ENCODE measurements at places on chromosomes 2 and 18.

- no peak for DNase-seq
Measured at GRCh38 chr2:231093933-231094332, 30.9 kb downstream of the HTR2B start.

DNA sequence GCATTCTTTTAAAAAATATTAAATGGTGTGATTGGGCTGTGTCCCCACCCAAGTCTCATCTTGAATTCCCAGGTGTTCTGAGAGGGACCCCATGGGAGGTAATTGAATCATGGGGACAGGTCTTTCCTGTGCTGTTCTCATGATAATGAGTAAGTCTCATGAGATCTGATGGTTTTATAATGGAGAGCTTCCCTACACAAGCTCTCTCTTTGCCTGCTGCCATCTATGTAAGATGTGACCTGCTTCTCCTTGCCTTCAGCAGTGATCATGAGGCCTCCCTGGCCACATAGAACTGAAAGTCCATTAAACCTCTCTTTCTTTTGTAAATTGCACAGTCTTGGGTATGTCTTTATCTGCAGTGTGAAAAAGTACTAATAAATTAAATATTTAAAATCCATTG lies 10.3 kb downstream of the PPM1B start:
- DNase-seq, result no peak

DNA sequence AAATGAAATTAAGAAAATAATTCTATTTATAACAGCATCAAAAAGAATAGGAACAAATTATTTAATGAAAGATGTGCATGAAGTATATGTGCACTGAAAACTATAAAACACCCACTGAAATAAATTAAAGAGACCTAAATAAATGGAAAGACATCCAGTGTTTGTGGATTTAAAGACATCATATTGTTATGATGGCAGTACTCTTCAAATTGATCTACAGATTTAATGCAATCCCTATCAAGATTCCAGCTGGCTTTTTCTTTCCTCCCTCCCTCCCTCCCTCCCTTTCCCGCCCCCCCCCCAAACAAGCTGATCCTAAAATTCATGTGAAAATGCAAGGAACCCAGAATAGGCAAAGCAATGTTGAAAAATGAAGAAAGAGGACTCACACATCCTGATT lies 83.5 kb upstream of the ZFP36L2 start:
- no peak for DNase-seq

- no peak for DNase-seq
Measured at GRCh38 chr18:80191264-80191663, 56.0 kb downstream of the PARD6G start.

DNA sequence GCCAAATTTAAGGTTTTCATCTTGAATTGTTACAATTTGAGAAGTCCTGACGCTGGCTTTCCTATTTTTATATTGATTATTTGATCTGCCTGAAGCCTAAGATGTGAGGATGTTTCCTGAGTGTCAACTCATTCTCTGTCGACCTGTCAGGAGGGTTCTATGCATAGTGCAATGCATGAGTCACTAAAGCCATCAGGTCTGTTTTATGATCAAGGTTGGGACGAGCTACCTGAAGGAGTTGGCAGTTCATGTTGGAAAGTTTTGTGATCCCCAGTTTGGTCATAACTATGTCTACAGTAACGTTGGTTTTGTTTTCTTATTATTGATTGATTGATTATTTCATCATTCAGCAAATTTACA lies 71.2 kb downstream of the NABP1 start:
- no peak for DNase-seq

- DNase-seq, result no peak
Measured at GRCh38 chr18:48884771-48885170, 66.0 kb downstream of the SMAD7 start.

DNA sequence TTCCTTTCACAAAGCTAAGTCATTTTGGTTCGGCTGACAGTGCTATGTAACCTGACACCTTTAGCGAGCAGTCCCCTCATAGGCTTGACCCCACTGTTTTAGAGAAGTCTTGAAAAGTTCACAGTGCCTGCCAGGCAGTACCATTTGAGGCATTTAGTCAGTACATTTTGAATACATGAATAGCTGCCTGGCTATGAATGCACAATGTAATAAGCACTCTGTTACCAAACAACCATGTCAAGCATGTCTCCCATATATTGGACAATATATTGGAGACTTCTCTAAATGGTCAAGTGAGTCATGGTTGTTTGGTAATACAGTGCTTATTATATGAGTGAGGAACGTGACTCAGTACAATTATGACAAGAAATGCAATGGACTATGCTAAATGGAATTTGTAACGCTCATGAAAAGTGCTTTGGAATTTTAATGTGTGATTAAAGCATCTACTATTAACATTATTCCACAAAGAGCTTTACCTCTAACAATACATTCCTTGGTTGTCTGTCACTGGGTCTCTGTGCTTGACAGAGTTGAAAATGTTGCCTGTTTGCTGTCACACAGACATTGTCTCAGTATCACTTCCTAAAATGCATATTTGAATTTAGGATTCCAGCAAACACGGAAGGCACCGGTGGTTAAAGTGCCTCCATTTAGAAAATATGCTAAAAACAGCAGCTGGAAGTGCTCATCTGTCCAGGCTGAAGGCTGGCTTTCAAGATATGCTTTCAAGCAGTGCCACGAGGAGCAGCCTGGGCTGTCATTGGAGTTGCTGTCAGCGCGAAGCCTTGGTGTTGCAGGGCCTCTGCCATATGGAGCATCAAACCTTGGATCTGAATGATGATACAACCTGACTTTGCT lies 458.6 kb downstream of the FBXO15 start:
- DNase-seq, result no peak

GRCh38 chr2:214277880-214278279 lies 133.0 kb upstream of the VWC2L start:
- no peak for DNase-seq

- DNase-seq, result no peak
Measured at GRCh38 chr18:63775166-63775730, at the start of gene SERPINB7. Gene SERPINB7 (plus strand): TSS chr18:63775418. CDS start chr18:63782373, 6,955 bp downstream.

DNA sequence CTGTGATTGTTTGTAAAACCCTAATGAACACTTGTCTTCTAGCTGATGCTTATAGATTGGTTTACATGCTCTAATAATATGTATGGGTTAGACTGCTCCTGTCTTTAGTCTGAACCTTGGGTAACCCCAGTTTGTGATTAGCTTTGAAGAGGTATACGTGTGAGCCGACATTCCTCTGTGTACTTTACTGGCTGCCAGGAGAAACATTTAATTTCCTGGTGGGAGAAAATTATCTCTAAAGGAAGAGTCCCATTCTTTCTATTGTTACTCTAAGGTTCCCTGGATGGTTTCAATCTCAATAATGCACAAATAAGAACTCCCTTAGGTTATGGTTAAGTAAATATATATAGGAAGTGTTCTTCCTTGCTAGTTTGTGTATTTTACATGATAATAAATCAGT lies 143.6 kb upstream of the ZSWIM2 start:
- DNase-seq, result no peak

GRCh38 chr2:220269367-220269766 lies 641.9 kb downstream of the SLC4A3 start:
- DNase-seq, result no peak

- DNase-seq, result no peak
Measured at GRCh38 chr2:187819624-187820023, 265.4 kb upstream of the TFPI start.

- no peak for DNase-seq
Measured at GRCh38 chr18:74804677-74805076, 207.0 kb downstream of the ZNF407 start.

- DNase-seq, result no peak
Measured at GRCh38 chr2:81266106-81266505, 961.6 kb upstream of the LRRTM1 start.

DNA sequence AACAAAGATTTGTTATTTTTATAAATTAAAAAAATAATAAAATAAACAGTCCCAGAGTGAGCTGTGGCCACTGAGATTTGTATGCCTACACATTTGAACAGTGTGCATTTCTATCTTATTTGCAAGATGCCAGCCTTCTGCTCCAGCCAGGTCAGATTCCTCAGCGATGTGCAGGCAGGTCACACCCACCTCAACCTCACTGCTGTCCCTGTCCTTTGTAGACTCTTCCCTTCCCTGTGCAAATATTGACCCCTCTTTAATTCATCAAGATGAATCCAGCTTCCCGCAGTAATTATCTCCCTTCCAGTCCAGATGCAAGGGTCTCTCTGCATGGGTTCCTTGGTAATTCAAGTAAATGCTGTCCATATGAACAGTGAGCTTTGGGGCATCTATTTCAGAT lies 256.2 kb downstream of the PIEZO2 start:
- no peak for DNase-seq

DNA sequence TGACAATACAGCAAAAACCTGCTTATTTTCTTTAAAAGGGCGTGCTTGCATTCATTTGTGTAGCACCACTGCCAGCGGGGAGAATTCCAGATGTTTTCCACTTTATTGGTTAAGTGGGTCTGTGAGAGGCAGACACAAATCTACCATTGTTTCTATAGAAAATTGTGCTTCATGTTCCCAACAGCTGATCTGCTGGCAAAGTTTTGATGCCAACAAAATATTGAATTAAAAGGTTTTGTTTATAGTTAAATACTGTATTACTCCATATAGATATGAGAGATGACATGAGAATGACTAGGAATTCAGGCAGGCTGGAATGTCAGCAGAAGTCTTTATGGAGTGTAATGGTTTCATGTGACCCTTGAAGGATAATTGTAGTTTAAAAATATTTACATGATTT lies 182.7 kb downstream of the MC4R start:
- no peak for DNase-seq

- no peak for DNase-seq
Measured at GRCh38 chr2:64586054-64586453, 61.9 kb downstream of the AFTPH start.

DNA sequence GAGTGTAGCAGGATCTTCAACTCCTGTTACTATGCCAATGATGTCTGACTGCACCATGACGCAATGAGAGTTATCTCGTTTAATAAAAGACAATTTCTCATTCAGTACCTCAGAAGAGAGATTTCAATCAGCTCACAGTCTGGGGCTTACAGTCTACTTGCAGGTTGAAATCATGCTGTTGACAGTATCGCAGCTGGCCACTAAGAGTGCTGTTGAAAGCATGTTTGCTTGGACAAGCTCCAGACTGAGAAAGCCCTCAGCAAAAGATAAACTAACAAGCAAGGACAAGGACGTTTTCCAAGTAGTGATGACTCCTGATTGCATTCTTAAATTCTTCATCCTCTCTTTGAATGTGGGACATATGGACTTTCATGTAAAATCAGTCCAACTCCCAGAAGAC lies 145.2 kb upstream of the SYT4 start:
- DNase-seq, result no peak

DNA sequence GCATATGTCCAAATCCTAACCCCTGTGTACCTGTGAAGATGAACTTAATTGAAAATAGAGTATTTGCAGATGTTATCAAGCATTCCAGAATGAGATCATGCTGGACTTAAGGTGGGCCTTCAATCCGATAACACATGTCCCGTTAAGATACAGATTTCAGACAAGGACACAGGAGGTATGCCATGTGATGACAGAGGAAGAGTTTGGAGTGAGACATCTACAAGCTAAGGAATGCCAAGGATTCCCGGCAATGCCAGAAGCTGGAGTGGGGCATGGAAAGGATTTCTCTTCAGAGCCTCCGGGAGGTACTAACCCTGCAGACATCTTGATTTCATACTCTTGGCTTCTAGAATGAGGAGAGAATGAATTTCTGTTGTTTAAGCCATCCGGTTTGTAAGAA lies 231.7 kb downstream of the ALK start:
- no peak for DNase-seq

GRCh38 chr2:102122115-102122514 lies 20.4 kb upstream of the IL1R1 start:
- DNase-seq, result no peak

DNA sequence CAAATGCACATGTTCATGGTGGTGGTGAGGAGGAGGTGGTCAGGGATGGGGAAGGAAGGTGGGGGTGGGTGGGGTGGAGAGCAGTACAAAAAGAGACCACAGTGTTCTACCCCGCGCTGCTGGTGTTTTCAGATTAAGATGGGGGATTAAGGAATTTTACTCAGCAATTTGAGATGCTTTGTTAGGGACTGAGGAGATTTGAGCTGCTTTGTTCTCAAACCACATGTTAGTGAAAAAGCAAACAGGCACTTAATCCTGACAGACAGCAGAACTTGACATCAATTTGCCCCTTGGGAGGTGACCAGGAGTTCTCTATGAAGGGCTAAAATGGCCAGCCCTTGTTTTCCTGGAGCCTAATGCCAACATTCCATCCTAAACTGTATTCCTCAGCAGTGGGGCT lies 244.5 kb downstream of the MEIS1 start:
- DNase-seq, result no peak

GRCh38 chr2:218323526-218324472 lies 31.5 kb upstream of the TMBIM1 start:
- DNase-seq, result no peak

- DNase-seq, result no peak
Measured at GRCh38 chr18:24801001-24801400, 340.6 kb downstream of the HRH4 start.

- no peak for DNase-seq
Measured at GRCh38 chr18:57776767-57777166, 26.3 kb downstream of the ATP8B1 start.

DNA sequence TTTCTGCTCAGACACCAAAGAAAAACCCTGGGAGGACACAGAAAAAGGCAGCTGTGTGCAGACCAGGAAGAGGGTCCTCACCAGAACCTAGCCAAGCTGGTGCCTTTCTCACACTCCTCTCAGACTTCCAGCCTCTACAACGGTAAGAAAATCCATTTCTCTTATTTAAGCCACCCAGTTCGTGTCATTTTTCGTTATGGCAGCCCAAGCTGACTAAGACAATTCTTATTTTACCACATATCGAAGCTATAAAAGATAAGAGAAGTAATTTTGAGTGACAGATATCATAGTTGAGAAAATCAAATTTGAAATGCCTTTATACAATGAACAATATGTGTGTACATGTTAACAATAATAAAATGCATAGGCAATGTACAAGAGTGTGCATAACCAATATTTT lies 219.5 kb downstream of the CBLN2 start:
- DNase-seq, result no peak

DNA sequence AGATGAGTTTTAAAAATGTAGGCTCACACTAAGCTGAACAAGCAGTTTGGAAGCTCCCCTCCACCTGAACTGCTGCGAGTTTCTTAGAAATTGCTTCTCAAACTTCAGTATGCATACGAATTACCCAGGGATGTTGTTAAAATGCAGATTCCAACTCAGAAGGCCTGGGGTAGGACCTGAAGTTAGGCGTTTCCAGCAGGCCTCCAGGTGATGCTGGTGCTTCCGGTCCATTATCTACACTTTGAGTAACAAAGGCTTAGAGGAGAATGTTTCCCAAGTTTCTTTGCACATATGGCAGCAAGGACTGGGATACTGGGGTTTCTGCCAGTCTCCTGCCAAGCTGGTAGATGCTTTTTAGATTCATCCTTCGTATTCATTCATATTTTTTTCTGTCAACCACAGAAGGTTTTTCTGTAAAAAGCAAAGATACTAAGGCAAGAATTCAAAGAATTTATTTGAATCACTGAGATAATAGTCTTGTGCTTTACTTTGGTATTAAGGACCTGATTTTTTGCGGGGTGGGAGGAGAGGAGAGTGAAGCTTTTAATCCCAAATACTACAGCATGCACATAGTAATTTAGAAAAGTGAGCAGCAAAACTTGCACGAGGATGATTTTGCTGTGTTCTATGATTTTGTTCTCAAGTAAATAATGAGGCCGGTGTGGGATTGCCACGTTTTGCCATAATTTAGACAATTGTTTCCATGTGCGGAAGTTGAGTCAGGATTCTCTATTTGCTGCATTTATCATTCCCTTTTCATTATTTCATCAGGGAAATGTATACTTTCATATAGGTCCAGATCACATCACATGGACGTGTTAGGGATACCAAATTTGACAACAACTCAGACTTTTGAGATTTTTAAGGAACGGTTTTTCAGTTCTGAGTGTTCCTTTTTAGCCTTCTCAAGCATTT lies 137.6 kb upstream of the SPATS2L start:
- DNase-seq, result no peak
